Germinal center (tissue), 1 donor: ENCODE measurements at places on chromosomes 7 and 10.

DNA sequence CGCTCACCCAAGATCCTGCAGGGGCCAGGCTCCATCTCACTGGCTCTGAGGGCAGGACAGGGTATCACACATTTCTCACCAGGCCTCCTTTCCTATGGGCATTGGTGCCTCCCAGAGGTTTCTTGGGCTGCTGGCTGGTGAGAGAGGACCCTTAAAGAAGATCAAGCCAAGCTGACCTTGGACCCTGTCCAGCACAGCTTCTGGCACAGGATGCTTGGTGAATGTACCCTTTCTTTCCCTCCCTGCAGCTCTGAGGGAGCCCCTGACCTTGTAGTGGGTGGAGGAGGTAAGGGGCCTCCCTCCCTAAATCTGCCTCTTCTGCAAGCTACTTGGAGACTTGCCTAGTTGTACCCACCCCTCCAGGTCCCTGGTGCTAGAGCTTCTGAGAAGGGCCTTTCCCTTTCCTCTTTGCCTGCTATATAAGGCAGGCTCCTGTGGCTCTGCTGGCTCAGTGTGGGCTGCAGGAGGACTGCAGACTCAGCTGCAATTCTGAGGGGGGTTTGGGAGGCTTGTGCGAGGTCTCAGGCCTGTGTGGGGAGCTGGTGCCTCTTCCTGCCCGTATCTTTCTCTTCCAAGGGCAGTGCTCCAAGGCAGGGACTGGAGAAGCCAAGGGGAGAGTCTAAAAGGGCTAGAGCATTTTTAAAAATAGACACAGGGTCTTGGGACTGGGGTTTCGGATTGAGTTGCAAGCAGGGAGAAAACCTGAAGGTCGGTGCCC lies 11.7 kb upstream of the TRIM8 start:
- no peak for DNase-seq

DNA sequence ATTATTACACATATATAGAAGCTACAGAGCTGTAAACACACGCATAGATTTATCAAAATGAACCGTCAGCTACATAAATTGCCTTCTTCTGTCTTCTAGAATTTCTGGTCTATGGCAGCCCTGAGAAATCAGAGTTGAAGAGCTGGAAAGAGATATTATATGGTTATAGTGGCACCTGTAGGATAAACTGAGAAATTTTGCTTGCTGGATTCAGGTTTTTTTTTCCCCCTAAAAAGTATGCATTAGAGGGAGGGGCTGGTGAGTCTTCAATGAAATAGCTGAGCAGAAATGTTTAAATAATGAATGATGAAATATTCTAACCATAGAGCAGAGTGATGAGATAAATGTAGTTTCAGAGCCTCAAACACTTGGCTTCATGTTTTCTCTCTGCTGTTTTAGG lies 78.0 kb upstream of the DYNC1I1 start:
- no peak for DNase-seq

GRCh38 chr7:92698237-92698841 lies 108.1 kb upstream of the FAM133B start:
- no peak for DNase-seq

GRCh38 chr7:106692450-106693051 lies 31.6 kb upstream of the CCDC71L start:
- DNase-seq = no peak

DNA sequence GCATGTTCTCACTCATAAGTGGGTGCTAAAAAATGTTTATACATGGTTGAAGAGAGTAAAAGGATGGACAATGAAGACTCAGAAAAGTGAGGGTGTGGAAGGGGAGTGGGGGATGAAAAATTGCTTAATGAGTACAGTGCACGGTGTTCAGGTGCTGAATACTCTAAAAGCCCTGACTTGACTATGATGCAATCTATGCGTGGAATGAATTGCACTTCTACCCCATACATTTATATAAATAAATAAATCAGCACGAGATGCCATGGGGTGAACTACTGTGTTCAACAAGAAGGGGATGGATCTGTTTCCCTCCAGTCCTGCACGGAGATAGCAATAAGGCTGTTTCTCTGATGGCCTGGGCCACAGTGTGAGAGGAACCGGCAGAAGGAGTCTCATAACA lies 254.3 kb upstream of the LYZL1 start:
- DNase-seq = no peak
